NCI-H748 treated with DMSO at 0.1 percent for 48 hours (cell line): ENCODE measurements at places on chromosomes 4 and X.

DNA sequence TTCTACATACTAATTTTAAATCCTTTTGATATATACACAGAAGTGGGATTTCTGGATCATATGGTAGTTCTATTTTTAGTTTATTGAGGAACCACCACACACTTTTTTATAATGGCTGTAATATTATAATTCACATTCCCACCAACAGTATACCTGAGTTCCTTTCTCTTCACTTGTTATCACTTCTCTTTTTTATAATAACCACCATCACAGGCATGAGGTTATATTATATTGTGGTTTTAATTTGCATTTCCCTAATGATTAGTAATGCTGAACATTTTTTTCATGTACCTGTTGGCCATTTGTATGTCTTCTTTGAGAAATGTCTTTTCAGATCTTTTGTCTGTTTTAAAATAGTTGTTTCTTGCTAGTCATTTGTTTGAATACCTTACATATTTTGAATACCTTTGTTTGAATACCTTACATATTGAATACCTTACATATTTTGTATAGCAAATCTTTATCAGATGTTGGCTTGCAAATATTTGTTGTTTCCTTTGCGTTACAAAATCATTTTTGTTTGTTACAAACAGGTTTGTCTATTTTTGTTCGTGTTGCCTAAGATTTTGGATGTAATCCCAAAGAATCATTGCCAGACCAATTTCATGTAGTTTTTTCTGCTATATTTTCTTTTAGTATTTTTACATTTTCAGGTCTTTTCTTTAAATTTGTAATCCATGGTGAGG, 198.5 kb upstream of the KLF8 start:
- DNase-seq, result no peak

DNA sequence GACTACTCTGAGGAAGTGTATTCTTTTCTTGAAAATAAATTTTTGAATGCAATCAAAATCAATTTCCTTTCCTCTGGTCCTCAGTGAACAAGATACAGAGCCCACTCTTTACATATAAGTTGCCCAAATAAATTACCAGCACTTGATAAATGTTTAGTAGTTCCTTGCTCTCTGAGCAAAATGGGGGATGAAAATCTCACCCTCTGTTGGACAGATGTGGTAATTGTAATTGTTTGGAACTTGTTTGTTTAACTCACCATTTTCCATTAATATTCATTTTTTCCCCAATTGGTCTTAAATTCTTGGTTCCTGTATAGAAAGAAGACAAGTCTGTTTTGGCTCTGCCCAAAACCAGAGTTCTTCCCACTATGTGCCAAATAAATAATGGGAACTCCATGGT, 146.3 kb downstream of the LDB2 start:
- no peak for DNase-seq

DNA sequence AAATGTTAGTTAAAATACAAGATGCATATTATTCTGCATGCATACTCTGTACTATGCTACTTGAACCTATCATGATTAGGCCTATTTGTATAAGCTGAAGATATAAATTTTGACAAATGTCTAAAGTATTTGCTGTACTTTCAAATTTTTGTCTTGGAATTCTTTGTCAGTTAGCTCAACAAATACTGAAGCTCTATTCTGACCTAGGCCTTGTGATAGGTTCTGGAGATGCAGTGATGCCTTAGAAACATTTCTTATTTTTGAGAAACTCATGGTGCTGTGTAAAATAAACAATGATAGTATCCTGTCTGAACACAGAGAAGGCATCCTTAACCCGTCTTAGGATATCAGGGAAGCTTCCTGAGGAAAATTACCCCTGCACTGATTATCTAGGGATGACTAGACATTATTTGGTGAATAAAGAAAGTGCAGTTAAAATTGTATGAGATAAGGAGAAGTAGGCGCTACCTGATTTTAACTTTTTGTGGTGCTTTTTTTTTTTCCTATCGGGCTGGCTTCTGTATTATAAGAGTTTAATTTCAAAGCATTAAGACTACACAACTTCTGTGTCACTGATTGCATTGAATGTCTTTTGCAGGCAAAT, 43.4 kb downstream of the MOB1B start:
- DNase-seq, result no peak

DNA sequence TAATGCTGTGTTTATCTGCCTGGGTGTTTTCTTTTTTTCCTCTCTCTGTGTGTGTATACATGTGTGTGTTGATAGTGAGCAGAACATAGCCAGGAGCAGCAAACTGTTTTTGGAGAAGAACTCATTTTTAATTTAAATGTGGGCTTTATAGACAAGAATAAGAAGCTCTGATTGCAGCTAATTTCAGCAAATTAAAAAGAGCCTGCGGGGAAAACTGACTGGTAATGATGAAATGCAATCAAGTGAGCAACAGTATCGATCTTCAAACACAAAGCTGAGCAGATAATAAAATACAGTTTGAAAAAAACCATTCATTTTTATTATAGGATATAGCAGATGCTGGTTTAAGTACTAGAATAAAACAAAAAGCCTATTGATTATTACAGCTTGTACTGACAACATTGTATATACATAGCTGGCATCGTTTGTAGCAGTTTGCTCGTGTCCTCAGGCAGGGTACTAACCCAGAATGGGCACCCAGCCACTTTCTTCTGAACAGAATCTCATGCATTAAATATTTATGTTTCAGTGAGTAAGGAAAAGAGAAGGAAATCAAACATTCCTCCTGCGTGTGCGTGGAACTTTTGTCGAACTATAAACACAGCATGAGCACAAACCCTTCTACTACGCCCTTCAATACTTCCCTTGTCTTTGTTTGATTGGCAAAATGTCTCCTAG, 73.5 kb upstream of the ZFP42 start:
- no peak for DNase-seq

- DNase-seq, result no peak
Measured at GRCh38 chrX:21813612-21814368, 25.6 kb upstream of the MBTPS2 start.

DNA sequence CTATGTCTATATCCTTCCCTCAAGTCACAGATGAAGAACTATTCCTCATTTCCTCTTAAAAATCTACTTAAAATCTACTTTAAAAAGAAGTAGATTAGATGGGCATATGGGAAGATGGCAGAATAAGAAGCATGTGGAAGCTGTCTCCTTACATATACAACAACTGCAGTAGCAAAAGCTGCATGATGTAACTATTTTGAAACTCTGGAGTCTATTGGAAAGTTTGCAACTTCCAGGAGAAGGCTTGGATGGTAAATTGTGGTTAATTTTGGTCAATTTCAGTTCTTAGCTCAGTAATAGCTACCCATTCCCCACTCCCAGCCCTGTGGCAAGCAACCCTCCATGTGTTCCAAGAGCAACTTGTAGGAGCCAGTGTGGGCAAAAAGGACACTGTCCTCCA, 36.9 kb downstream of the MORC4 start:
- no peak for DNase-seq

- no peak for DNase-seq
Measured at GRCh38 chr4:143230683-143231082, 46.0 kb downstream of the USP38 start.

- no peak for DNase-seq
Measured at GRCh38 chrX:149903889-149904748, 23.1 kb downstream of the MAGEA8 start.

- DNase-seq, result no peak
Measured at GRCh38 chr4:147236806-147237205, 244.1 kb upstream of the EDNRA start.

- DNase-seq, result no peak
Measured at GRCh38 chr4:187208651-187209050, 485.0 kb upstream of the FAT1 start.
